HCT116 (cell line): ENCODE measurements at places on chromosomes 6 and 20.

- DNase-seq: no peak
Observed at GRCh38 chr6:4225161-4225872, 89.9 kb upstream of the ECI2 start.

DNA sequence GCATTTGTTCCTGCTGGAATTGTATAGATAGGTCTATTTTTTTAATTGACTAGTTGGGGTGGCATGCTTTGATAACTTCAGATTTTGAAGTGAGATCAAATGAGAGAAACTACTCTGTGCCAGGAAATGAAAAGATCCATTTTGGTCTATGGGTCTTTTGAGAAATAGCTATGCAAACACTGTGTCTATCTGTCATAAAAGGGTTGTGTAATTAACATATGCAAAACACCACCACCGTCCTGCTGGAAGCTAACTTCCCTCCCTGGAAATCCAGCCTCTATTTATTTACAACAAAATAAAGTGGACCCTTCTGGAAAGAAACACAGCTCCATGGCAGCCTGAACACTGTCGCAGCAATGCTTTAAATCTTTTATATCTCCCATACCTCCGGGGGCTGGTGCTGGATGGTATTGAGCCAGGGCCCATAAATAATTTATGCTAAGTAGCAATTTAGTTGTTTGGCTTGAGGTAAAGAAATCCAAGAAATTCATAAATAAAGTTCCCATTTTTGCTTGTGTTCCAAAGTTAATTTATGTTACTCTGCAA lies 244.2 kb upstream of the POU3F2 start:
- no peak for DNase-seq

DNA sequence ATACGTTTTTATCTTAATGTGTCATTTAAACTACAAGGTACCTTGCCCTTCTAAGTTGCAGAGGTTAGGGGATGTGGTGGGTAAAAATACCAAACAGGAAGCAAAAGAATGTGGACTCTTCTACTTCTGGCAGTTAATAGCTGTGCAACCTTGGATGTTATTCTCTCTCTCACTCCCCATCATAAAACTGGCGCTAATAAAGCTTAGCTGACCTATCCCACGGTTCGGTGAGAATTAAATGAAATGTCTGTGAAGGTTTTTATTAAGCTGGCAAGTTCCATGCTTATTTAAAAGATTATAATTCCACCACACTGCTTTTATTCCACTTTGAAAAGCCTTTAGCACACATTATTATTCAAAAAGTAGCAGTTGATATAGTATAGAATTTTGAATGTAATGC lies 127.8 kb upstream of the SLC22A23 start:
- no peak for DNase-seq

DNA sequence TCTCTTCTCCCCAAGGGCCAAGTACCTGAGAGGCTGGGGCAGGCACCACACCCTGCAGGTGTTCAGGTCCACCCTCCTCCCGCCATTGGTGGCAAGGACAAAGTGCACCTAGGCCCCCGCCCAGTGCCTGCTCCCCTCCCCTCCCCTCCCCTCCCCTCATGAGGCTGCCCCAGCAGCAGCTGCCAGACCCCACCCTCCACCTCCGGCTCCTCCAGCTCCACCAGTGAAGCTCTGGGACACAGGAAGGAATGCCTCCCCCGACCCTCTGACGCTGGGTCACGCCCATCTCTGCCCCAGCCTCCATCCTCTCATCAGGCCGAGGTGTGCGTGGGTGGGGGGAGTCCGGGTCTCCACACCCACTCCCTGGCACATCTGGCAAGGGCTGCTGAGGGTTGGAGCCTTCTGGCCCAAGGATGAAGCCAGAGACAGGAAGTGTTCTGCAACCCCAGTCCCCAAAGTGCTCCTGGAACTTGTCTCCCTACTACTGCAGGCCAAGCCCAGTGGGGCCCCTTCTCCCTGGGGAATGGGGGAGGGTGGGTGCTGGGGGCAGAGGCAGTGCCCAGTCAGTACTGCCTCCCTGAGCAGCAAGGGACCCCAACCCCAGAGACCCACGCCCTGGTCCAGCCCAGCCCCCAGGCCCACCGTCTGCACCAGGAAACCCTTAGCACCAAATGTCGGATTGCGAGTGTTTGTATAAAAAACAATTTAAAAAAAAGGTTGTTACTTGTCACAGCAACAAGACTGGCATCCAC lies 1.6 kb upstream of the UCKL1 start:
- peak; percentile 67 for DNase-seq

DNA sequence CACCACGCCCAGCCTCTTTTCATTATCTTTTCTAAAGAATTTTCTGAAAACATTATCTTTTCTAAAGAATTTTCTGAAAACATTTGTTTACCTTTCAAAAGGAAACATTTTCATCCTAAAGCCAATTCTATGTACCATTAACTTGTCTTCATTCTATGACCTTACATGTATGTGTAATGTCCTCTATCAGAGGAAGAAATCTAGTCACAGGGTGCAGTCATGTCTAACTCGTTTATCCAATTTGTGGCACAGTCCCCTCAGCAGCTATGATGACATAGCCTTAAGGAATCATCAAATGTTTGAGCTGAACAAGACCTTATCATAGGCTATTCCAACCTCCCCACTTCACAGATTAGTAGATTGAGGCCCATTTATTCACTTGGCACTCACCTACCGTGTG lies 21.5 kb upstream of the SPTLC3 start:
- DNase-seq: no peak

- no peak for DNase-seq
Observed at GRCh38 chr6:17101422-17102257, at the start of gene STMND1. Gene STMND1 (plus strand): TSS chr6:17102050. CDS start chr6:17102258, 208 bp downstream.

DNA sequence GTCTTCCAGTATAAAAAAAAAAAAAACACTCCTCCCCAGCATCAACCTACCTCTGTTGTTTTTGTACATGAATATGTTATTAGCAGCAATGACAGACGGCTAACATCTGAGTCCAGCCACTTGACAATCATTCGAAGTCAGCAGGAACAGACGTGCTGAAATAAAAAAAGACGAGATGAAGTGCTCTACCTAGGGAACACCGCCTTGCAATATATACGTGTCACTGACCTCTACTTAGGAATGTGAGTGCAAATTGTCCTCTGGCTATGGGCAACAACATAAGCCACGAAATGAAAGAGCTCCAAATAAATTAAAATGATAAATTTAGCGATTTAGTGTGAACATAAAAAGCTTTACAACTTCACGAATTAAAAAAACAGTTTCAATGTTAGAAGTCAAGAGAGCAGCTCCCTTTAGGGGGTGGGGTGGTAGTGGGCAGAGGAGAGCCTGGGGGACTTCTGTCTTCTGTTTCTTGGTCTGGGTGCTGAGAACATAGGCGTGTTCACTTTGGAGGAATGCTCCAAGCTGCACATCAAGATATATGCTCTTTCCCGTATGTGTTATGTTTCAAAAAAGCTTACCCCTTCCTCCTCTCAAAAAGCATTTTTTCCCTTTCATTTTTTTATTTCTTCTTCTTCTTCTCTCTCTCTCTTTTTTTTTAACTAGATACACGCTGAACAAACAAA lies 23.3 kb downstream of the EDN1 start:
- DNase-seq: no peak

- peak; percentile 60 for DNase-seq
Observed at GRCh38 chr6:46419576-46420002, 71.7 kb downstream of the RCAN2 start.

GRCh38 chr6:125927761-125928160 lies 28.8 kb upstream of the HINT3 start:
- DNase-seq: no peak

GRCh38 chr6:24649691-24650090 lies 3.7 kb upstream of the KIAA0319 start:
- no peak for DNase-seq

DNA sequence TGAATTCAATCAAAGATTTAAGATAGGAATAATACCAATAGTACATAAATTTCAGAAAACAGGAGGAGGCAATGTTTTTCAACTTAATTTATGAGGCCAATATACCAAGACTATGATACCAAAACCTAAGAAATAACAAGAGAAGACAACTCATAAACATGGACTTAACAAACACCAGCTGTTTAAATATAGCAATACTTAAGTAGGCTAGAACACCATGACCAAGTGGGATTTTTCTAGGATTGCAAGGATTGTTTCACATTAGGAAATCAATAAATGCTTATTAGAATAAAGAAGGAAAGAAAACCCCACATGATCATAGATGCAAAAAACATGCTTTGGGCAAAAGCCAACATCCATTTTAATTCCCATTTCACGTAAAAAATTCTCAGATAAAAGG lies 355.1 kb downstream of the EPM2A start:
- no peak for DNase-seq

DNA sequence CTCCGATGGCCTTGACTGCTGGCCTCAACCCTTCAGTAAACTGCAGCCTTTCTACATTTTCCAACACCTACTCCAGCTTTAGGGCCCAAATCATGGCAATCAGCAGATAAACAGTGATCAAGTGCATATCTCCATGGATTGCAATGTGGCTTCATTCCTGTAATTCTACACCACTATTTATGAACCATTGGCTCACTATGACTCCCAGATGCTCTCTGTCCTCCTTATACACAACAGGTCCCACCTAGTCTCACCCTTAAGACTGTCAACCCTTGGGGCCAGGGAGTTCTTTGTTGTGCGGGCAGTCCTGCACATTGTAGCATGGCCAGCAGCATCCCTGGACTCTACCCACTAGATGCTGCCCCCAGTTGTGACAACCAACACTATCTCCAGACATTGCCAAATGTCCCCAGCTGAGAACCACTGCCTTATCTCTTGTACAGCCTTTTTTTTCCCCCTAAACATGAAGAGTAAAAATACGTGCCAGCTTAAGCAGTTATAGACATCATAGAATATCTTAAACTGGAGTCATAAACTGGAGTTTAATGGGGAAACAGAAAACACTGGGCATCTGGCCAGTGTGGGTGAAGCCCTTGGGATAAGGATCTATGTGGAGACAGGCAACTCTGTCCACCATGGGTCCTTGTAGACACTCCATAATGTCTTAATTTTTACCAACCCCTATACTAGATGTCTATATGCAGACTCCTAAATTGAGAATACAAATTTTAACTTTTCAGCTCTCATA lies 21.1 kb downstream of the MRPL14 start:
- no peak for DNase-seq

DNA sequence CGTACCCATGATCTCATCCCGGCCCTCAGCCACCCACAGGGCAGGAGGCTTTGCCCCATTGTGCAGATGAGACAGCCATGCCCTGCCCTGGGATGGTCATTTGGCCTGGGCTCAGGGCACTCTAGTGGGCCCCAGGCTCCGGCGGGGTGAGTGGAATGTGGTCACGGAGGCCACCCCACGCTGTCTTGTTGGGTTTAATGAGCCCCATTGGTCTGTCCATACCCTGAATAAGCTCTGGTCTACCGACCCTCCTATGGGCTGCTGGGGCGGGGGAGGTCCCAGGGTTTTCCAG lies 50.6 kb downstream of the FGD2 start:
- no peak for DNase-seq

DNA sequence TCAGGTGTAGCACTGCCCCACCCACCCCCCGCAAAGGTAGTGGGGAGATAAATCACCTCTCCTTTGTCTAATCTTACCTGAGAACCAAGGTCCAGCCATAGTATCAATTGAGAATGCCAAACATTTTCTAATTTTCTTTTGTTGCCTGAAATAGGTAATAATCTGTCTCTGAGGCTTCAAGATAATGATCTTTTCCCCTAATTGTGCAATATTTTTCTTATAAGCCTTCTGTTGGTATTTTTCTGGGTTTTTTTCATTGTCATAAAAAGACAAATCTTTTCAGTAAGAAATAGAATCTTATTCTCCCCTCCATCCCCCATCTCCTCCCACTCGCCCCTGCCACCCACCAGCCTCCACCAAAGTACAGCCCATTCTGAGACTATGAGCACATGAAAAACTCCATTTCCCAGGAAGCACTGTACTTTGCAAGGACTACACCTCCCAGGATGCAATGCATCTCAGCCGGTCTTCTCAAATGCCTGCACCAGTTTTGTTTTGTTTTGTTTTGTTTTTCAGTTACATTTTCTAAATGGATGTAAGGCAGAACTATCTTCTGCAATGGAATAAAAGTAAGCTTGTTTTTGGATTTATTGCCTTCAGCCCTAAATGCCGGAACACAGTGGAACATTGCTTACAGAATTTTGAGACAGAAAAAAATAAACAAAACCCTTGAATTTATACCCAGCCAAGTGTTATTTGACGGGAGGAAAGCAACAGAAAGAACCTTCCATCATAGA lies 268.0 kb downstream of the TFAP2A start:
- DNase-seq: peak; percentile 40

DNA sequence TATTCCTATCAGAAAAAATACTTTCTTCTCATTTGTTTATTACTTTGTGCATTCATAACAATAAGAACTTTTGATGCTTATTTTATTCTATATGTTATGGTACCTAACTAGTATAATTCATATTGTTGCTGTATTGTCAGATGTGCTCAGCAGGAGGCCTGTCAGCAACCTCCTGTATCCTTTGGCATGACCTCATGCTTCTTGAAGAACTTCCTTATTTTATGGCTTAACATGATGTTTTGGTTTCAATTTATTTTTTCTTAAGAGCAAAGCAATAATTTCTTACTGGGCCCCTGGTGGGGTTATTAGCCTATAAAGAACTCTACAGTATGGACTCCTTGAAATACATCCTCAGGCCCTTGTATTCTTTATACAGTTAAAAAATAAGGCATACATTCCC lies 17.3 kb downstream of the GGTLC1 start:
- no peak for DNase-seq

DNA sequence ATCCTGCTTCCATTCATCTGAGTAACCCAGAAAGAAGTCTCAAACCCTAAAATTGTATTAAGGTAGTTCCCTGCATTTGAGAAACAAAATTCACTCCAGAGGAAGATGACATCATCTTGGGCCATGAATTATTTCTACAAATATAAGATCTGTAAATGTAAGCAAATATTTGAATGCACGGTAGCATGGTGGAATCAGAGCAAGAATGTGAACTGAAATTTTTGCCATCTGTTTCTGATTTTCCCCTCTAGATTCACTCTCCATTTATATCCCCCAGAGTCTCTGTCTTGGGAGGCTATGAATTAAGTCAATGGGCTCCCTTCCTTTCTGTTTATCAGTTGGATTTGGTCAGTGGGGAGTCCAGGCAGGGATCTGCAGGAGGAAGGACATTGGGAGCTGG lies 5.8 kb upstream of the MAP3K5 start:
- no peak for DNase-seq

DNA sequence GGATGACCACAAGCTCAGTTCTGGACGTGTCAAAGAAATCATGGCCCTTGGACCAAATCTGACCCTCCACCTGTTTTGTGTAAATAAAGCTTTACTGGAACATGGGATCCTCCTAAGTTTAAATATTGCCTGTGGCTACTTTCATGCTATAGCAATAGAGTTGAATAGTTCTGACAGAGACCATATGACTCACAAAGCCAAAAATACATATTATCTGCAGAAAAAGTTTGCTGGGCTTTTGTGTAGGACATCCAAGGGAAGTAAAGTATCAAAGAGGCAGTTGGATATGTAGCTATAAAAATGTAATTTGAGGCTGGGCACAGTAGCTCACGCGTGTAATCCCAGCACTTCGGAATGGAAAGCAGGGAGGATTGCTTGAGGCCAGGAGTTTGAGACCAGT lies 78.9 kb downstream of the TOX2 start:
- no peak for DNase-seq
